Muscle of arm (tissue), 14 donors: ENCODE measurements at places on chromosomes 3 and 15.

- no peak for DNase-seq
Measured at GRCh38 chr3:177517906-177518305, 320.6 kb upstream of the TBL1XR1 start.

GRCh38 chr3:192933779-192934460, 16.3 kb upstream of the MB21D2 start:
- DNase-seq, result no peak

GRCh38 chr3:111821891-111822290, 37.2 kb upstream of the PHLDB2 start:
- DNase-seq, result no peak

DNA sequence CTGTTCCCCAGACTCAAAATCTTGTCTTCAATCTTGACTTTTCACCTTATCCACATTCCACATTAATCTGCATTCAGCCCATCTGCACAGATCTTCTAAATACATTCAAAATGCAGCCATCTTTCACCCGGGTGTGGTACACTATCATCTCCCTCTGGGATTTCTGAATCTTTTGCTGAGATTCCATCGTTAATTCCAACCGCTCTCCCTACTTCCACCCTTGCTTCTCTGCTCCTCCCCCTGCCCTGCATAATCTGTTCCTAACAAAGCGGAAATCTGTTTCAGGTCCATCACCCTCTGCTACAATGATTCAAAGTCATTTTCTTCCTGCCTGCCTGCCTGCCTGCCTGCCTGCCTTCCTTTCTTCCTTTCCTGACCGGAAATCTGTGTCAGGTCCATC, 7.9 kb upstream of the GOLGA8B start:
- DNase-seq, result no peak

DNA sequence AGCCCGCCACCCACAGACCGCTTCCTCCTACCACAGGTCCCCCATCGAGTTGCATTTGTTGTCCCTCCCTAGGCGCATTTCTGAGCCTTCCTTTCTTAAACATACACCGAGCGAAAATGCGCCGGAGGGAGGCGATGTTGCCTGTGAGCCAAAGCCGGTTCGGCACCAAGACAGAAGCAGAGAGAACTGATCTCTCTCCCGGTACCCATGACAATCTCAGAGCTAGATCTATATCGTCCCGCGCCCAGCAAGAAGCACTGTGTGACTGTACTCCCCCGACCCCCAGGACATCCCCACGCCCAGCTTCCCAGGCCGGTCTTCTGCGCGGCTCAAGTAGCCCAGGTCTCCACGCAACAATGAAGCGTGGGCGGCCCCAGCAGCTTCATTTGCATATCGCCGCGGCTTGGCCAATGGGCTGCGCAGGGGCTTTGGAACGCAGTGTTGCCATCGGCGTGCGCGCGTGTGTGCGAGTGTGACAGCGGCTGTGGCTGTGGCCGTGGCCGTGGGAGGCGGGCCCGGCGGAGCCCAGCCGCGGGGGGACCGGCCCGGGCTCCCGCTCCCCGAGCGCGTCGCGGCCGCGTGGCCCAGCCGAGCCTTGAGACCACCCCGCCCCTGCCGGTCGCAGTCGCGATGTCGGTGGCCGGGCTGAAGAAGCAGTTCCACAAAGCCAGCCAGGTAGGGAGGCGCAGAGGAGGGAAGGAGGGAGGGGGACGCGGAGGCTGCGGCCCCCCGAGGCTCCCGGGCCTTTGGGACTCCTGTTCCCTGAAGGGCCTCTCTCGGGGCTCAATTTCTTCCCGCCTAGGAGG, at the start of gene SH3GL3:
Gene SH3GL3, plus strand, starts transcription at position 438 of the 806 bp plus-strand sequence. Its CDS starts 193 bp downstream, at position 631.
- peak; percentile 89 for DNase-seq

DNA sequence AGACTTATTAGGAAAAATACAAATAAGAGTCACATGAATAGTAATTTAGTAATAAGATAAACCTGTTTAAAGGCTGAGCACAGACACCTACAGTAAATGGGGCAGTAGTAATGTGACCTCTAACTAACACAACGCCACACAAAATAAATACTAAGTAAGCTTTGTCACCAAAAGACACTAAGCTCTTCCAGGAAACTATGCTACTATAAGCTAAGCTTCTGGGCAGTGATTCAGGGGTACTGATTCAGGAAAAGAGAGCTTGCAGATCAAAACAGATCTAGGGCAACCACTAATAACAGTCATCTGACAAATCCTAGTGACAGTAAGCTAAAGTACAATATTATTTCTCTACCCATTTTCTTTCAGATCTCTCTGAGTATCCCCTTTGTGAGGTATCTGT, 68.8 kb downstream of the PLOD2 start:
- no peak for DNase-seq

DNA sequence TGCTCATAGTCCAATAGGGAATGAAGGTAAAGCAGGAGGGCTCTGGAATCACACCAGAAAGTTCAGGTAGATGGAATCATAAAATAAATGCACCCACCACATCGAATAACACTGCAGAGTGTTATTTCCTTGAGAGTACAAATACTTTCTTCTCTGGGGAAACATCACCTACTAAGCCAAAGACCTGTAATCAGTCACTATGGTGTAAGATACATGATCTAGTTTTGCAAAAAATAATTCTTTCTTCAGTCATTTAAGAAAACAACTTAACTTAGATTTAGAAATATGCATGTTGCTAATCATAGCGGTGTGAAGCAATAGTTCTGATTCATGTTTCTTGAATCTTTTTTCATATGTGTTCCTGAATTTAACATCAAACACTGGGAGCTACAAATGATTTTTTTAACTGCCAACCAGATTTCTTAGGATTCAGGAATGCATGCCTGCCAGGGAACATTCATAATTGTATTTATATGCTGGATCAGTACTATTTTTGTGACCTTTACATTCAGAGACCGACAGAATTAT, 40.2 kb upstream of the MEIS2 start:
- DNase-seq, result no peak

DNA sequence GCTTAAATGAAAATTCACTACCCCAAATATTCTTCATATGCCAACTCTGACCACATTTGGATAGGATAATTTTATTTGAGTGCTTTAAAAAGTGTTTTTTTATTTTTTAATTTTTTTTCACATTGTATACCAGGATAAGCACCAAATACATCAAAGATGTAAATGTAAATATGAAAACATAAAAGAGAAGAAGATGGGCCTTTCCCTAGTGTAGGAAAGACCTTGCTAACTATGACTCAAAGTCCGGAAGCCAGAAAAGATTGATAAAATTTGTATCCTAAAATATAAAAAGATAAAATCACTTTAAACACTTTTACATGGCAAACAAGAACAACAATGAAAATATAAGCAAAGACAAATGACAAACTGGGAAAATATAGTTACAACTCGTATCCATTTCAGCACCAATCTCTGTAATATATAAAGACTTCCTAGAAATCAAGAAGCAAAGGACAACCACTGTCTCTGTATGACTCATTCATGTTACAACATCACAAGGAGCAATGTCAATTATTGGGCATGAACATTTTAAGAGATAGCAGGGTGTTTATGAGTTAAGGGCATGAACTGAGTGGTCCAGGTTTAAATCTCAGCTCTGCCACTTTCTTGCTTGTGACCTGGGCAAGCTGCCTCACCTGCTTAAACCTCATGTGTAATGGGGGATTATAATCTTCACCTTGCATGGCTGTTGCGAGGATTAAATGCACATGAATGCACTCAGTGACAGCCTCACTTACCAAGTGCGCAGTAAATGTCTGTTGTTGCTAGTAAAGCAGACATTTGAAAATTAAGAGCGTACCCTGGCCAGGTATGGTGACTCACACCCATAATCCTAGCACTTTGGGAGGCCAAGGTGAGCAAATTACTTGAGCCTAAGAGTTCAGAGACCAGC, 25.3 kb upstream of the ARHGEF3 start:
- no peak for DNase-seq

- DNase-seq, result peak; percentile 38
Measured at GRCh38 chr3:148847351-148847750, 17.7 kb upstream of the CPA3 start.

GRCh38 chr3:193863657-193864357, 270.8 kb downstream of the OPA1 start:
- DNase-seq, result peak; percentile 15

- no peak for DNase-seq
Measured at GRCh38 chr3:5531039-5531438, 343.5 kb downstream of the EDEM1 start.

DNA sequence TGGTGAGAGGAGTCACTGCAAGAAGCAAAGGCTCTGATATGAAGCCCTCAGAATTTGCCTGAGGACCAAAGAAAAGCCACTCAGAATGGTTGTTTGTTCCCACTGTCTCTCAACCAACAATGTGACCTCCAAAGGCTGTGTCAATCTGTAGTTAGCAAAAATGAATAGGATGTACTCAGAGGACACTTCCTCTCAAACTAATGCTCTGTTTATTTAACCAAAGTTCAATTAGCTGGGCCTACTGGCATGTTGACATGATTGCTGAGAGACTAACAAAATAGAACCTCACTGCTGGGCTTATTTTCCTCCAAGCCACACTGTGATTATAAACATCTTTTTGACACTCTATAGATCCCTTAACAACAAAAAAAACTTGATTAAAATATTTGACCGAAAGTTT, 522.5 kb downstream of the OCA2 start:
- no peak for DNase-seq

DNA sequence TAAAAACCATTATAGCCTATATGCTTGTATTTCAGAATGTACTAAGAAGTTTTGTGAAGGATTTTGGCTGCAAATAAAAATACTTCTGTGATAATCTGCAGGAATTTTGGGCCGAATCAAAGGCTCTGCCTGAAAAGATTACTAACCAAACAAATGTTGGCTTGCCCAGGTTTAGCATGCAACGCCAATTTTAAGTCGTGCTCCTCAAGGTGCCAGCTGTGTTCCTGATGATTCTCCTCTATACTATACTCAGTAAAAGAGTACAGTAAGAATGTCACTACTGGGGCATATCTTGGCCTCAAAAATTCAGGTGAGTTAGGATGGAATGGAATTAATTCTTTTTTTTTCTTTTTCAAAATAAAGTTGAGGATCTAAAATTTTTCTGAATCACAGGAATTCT, 150.8 kb upstream of the TSPAN3 start:
- no peak for DNase-seq

GRCh38 chr3:14929310-14930074, 17.9 kb upstream of the NR2C2 start:
- DNase-seq, result no peak
